ENCODE measurements at places on chromosomes 11 and 22.
A peak's percentile ranks its signal among the peaks of the same experiment; 100 is the strongest.

GRCh38 chr11:9787260-9787659 is 123.4 kb downstream of the SWAP70 start:
- DNase-seq, result no peak

- DNase-seq, result no peak
Observed at GRCh38 chr11:67647471-67647870, 3.1 kb downstream of the ACY3 start.

- DNase-seq, result no peak
Observed at GRCh38 chr11:34928960-34929680, 12.7 kb downstream of the PDHX start.

DNA sequence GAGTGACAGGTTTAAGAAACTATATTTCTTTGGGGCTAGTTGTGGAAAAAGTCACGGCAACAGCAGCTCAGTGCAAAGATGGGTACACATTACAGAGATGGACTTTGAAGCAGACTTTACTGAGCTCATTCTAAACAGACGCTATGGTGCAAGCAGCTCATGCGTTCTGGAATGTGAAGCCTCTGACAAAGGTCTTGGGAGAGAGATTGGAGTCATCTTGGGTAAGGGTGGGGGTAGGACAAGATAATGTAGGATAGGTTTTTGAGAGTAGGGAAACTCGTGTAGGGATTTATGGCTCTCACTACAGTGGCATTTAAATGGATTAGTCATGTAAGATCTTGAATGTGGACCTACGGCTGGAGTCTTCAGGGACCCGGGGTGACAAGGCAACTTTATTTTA is 36.2 kb upstream of the CLMP start:
- DNase-seq, result no peak

DNA sequence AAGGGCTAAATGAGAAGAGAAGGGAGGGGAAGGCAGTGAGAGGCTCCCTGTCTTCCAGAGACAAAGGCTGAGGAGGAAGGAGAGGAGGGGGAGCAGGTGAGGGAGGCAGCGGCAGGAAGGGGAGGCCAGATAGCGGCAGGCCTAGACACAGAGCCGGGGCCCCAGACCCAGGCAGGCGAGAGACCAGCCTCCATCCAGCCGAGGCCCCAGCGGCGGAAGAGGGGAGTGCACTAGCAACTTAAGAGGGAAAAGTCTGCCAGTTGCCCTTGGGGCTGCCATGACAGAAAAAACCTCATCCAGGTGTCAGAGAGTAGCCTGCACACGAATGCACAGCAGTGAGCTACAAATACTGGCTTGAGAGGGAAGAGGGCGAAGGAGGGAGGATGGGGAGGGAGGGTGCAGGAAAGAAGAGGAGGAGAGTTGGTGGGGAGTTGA is 46.7 kb downstream of the IGLL1 start:
- DNase-seq, result no peak

DNA sequence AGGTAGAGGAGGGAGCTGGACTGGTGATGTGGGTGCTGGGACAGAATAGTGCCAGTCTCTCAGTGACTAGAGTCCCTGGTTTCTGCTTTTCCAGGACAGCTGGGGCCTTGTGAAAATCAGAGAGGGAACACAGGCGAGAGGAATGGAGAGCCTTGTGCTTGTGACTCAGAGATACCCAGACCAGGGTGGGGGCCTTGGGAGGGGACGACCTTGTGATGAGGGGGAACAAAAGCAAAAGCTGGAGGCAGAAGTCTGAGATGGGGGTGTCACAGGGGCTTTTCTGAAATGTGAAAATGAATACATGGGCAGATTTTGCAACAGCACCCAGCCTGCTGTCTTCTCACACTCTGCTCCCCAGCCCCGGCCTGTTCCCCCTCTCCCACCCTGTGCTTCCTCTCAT is 3.4 kb upstream of the NR1H3 start:
- DNase-seq, result no peak

DNA sequence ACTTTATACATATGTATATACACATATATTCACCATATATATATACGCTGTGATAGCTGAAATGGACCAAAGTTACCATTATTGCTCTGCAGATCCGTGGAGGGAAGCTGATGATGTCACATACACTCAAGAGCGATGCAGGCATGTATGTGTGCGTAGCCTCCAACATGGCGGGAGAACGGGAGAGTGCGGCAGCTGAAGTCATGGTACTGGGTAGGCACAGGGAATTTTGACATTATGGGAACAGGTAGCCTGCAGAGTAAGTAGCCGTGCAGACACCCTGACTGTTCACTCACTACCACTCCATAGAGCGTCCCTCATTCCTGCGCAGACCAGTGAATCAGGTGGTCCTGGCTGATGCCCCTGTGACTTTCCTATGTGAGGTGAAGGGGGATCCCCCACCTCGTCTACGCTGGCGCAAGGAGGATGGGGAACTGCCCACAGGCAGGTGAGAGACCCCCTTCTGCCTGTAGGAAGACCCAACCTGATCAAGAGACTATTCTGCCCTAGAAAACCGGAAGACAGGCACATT is 4.7 kb downstream of the ROBO3 start:
- no peak for DNase-seq

GRCh38 chr11:56841210-56841810 is 92.8 kb upstream of the OR9G4 start:
- DNase-seq, result peak; percentile 5

- no peak for DNase-seq
Observed at GRCh38 chr11:111761036-111761435, 5.2 kb downstream of the PPP2R1B start.

DNA sequence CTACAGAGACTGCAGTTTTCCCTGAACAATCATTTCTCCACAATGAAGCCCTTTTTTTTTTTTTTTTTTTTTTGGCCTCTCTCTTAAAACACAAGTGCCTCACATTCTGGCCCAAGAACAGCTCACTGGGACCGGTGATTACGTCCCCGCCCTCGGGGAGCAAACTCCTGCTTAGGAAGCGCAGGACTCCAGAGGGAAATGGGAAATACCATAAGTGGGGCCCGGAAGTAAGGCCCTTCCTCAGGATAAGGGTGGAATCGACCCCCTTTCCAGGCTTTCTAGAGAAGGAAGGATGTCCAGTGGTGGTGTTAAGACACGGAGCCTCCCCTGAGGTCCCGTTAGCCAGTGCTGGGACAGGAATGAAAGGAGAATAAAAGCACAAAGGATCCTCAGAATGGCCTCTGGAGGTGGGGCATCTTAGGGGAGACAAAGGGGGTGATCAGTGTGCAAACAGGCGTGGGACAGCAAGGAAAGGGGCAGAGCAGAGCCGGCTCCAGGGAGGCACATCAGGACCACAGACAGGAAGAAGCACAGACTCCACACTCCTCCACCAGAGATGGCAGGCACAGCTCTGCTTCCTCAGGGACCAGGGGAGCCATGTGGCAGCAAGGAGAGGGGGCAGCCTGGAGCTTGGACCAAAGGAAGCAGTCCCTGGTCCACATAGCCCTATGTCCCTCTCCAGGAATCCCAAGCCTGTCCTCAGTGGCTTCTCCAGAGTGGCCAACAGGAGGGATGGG is 61.3 kb downstream of the CHST1 start:
- no peak for DNase-seq
